ENCODE measurements at places on chromosomes 1 and 21.

DNA sequence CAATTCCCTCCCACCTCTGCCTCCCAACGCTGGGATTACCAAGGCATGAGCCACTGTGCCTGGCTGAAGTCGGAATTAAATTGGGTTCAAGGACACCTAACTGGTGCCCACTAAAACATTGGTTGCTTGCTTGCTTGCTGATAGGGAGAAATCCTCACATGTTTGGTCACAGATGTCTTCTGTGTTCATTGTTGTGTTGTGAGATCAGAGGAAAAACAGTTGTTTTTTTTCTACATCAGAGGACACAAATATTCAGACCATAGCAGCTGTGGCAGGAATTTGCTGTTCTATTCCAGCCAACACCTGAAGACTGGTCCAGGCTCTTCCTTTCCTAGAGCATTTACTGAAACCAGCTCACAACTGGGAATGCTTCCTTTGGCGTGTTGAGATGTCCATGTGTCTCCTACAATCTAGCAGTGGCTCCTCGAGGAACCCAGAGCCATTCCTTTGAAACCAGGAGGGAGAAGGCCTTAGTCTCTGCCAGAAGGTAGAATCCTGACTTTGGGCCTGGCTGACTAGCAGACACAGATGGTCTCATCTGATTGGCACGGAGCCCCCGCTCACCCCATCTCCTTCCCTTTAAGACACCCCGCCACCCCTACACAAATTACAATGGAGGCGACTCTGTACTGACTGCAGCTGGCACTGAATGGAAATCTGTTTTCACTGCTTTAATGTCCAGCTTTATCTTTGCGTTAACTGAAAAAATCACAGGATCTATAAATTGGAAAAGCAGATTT is 24.3 kb upstream of the TRIM17 start:
- DNase-seq: no peak

DNA sequence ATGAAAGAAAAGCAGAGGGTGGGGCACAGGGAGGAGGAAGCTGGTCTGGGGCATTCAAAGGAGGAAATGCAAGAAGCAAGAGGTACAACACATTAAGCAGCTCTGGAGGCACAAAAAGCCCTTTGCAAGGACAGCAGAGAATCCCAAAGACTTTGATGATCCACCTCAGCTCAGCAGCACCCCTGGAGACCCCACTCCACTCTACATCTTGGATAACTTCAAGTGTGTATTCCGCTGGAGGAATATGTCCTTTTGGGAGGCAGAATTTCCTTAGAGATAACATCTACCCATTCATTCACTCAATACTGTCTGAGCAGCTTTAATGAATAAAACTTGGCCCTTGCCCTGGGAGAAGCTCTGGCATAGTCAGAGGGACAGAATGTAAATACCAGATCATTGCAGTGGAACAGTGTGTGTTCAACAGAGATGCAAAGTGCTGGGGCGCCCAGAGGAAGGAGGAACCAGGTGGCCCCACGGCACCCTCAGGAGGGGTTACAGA is 599.7 kb downstream of the KIF26B start:
- no peak for DNase-seq

DNA sequence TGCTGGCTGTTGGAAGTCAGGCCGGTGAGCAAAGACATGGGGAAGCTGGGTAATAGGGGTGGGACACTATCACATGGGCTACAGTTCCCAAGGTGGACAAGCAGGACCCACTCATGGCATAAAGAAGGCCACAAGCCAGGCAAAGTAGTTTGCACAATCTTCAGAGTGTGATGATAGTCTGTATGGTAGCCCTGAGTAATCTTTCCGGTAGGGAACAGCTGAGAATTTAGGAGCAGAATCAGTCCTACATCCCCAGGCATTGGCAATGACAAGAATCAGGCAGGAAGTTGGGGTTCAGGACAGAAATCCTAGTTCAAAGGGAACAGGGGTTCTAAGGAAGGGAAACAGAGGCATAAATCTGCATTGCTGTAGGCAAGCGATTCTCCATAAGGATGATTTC is 23.9 kb upstream of the SPATA6 start:
- DNase-seq: no peak

DNA sequence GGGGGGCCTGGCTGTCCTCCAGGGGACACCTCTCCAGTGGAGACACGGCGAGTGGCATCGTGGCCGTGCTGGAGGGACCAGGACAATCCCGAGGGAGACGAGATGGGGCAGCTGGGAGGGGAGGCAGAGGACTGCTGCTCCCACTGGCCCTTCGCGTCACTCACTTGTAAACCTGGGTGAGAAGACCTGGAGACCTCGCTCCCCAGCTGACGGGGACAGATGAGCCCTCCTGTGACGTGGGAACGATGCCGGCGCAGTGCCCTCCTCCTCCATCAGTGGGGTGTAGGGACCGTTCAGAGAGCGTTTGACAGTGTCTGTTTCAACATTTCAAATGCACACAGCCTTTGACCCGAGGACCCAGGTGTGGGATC is 4.6 kb downstream of the SPATC1L start:
- no peak for DNase-seq

DNA sequence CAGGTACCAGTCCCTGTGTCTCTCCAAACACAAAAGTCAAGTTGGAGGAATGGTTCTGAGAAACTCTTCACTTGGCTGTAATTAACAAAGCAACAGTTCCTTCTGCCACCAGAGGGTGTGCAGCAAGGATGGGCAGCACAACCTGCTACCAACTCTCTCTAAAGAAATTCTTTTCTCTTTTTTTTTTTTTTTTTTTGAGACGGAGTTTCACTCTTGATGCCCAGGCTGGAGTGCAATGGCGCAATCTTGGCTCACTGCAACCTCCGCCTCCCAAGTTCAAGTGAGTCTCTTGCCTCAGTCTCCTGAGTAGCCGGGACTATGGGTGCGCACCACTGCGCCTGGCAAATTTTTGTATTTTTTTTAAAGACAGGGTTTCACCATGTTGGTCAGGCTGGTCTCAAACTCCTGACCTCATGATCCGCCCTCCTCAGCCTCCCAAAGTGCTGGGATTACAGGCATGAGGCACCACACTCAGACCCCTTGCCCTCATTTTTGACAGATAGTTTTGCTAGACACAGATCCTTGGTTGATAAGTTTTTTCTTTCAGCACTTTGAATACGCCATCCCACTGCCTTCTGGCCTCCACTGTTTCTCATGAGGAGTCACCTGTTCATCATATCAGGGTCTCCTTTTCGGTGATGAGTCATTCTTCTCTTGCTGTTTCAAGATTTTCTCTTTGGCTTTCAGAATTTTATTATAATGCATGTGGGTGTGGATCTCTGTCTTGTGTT is 12.1 kb upstream of the DEGS1 start:
- DNase-seq: no peak

DNA sequence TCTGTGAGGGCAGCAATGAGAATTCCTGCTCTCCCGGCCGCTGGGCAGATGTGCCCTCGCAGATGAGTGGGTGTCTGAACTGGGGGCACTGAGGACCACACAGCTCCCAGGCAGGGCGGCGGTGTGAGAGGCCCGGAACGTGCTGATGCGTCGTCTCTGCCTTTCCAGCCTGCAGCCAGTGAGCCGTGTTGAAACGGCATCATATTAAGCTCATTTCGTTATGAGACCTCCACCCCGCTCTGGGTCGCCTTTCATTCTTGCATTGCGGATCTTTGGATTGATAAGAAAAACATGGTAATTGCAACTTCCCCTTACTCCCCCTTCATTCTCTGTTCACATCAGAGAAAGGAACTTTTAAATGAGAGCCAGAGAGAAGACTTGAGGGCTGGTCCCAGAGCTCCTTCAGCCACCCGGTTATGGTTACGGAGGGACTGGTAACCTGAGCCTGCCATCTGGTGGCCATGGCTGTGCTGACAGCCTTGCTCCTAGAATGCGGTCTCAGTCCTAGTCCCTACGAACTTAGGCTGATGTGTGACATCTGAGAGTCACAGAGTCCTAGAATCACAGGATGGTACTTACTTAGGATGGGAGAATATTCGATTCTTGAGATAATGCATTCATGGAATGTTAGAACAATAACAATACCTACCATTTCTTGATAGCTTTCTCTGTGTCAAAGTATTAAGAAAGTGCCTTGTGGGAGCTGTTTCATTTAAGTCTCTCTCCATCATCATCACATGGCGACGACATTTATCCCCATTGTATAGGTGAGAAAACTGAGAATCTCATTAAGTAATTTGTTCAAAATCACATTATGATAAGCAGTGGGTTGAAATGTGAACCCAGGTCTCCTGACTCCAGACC is 271.0 kb downstream of the TRABD2B start:
- DNase-seq: peak; percentile 87

DNA sequence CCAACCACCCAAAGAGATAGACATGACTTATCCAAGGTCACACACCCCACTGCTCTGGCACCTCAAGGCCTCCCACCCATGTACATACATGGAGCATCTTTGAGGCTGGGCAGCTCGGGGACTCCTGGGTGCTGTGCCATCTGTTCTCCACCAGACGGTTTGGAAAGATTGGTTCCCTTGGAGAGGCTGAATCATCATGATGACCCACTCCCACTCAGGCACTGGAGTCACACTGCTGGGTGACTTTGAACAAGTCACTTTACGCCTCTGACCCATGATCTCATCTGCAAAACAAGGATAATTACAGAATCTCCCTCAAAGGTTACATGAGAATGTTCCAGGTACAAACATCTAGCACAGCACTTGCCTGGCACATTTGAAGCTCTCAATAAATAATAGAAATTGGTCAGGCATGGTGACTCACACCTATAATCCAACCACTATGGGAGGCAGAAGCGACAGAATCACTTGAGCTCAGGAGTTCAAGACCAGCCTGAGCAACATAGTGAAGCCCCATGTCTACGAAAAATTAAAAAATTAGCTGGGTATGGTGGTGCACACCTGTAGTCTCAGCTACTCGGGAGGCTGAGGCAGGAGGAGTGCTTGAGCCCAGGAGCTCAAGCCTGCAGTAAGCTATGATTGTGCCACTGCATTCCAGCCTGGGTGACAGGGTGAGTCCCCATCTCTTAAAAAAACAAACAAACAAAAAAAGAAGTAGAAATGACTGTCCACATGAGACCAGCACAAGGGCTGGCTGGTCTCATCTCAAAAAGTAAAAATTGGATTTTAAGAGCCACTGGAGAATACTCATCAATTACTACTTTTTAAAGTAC is 74.9 kb downstream of the RRAGC start:
- DNase-seq: no peak

DNA sequence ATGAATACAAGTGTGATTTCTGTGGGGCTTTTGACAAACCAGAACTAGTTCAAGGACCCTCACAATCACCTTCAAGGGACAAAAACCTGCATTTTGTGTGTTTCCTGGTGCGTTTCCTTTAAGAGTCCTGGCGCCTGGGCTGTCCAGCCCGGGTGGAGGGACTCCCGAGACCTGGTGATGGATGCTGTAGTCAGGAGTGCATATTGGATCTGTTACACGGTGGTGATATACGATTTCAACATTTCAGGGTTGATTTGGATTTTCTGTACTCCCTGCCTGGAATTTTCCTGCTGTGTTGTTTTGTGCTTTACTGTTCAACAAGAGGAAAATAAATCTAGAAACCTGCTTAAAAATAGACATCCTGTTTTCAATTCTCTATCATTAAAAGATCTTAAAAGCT is 162.0 kb downstream of the KIF26B start:
- DNase-seq: no peak

GRCh38 chr1:202038688-202039346 is 28.4 kb downstream of the ELF3 start:
- DNase-seq: no peak

GRCh38 chr1:201381130-201381529 is 3.6 kb upstream of the TNNT2 start:
- no peak for DNase-seq

GRCh38 chr1:109818271-109818987 is 54.7 kb upstream of the EPS8L3 start:
- peak; percentile 4 for DNase-seq

DNA sequence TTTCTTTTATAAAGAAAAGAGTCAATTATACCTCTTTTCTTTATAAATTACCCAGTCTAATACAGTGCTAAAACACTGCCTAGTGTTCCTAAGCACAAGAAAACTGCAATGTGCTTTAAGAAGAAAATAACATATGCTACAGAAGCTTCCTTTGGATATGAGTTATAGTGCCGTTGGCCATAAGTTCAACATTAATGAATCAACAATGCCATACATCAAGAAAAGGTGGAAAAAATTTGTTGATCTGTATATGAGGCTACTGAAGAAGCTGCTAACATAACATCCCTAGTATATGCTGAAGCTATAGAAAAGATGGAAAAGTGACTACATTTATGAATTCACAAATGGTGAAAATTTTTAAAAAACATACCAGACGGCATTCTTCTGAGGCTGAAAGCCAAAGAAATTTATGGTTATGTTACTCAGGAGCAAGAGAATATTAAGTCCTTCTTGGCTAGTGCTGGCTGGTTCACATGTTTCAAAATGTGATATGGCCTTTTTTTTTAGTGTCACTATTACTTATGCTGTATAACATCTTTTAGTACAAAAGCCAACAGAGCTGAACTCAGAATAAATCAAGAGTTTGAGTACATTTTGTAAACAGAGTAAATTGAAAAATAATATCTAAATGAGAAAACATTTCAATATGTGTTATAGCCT is 743.2 kb upstream of the RGS18 start:
- DNase-seq: no peak

DNA sequence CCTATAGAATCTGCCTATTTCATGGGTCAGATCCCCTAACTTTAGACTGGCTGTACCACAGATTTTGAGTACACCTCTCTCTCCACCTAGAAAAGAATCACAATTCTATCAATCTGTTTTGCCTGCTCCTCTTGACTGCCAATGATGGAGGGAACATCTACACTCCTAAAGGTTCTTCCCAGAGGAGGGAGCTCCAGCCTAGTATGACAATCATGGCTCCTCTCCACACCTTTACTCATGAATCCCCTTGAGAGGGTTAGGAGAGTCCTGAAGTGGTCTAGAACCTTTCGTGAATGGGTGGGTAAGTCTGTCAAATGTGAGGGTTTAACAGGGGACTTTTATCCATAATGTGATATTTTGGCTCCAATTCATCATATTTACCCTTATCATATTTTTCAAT is 48.0 kb downstream of the DNAI4 start:
- DNase-seq: no peak

- no peak for DNase-seq
These were observed 39.3 kb downstream of the VWA5B1 start for GRCh38 chr1:20329793-20330542.

- DNase-seq: no peak
These were observed 115.1 kb downstream of the SETD4 start for GRCh38 chr21:35945089-35945671.

DNA sequence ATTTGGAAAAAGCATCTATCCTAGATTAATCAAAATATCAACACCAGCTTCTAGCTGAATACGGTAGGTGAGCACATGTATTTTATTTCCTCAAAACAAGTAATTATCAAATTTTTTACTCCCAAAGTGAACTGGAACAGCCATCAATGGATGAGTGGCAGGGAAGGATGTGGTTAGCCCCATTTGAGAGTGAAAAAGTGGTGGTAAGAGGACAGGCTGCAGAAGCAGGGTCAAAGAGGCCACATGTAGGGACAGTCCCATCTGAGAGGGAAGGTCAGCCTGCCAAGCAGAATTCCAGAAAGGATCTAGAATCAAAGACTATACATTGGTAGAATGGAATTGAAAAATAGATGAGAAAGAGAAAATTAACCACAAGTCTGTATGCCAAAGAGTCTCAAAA is 163.8 kb downstream of the SMYD3 start:
- DNase-seq: no peak
